ENCODE measurements at places on chromosomes 12 and 14. TPM values are rescaled to one million over a fixed set of nuclear protein-coding genes. Genes with fewer than 3 reads are reported as not detected.

The FGF6 gene
- total RNA-seq, result not detected

DNA sequence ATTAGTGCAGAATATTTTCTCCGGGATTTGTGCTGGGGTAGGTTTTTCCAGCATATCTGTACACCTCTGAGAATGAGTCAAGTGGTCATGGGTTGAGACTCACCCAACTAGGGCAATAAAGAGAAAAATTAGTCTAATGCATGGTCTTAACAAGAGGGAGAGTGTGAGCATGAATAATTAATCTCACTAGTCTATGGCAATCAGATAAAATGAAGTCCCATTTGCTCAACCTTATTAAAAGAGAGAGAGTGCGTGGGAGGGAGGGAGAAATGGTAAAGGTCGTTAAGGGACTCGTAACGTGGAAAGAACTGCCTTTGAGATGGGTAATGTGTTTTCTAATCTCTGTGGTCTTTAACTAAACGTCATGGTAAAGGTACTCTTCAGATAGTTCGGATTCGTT is 91.6 kb downstream of the TESC start:
- no peak overlapping the region for H3K4me3 ChIP-seq
- H3K4me1 ChIP-seq, result peaks cover 9% of the 10 kb centered on the region
- no peak for DNase-seq
- no peaks in the 10 kb centered on the region for H3K27me3 ChIP-seq
- H3K27ac ChIP-seq, result no peak overlapping the region
- peaks cover 20% of the 10 kb centered on the region for H3K36me3 ChIP-seq

The SERPINA5 gene
- total RNA-seq, result not detected

- H3K27me3 ChIP-seq, result no peaks in the 10 kb centered on the region
- H3K4me1 ChIP-seq, result no peaks in the 10 kb centered on the region
- no peak overlapping the region for H3K4me3 ChIP-seq
- no peak overlapping the region for H3K27ac ChIP-seq
- no peaks in the 10 kb centered on the region for H3K36me3 ChIP-seq
These were observed 144.0 kb downstream of the HELB start for GRCh38 chr12:66446276-66446675.

- no peaks in the 10 kb centered on the region for H3K4me1 ChIP-seq
- no peak overlapping the region for H3K27ac ChIP-seq
- no peak for DNase-seq
- no peaks in the 10 kb centered on the region for H3K36me3 ChIP-seq
These were observed 436.2 kb downstream of the CCDC91 start for GRCh38 chr12:28626504-28626903.

DNA sequence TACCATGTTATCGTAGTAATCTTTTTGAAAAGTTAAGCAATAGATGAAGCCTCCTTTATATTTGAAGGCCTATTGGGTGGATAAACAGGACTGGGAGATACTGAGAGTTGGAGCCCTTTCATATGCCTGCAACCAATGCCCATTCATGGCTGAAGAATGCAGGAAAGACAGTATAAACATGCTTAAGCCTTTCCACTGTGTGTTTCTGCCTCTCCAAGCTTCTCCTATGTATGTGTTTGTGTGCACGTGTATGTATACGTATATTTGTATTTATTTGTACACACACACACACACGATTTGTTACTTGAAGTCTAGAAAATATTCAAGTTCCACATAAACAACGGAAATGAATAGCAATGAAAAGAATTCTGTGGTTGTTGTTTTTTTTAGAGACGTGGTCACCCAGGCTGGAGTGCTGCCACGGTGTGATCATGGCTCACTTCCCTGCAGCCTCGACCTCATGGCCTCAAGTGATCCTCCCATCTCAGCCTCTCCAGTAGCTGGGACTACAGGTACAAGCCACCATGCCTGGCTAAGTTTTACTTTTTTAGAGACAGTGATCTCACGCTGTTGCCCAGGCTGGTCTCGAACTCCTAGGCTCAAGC is 1453.5 kb downstream of the AACS start:
- H3K4me3 ChIP-seq, result no peak overlapping the region
- no peak for DNase-seq
- H3K36me3 ChIP-seq, result no peaks in the 10 kb centered on the region
- H3K27me3 ChIP-seq, result no peaks in the 10 kb centered on the region
- H3K27ac ChIP-seq, result no peak overlapping the region

The SYNDIG1L gene
- not detected for total RNA-seq

DNA sequence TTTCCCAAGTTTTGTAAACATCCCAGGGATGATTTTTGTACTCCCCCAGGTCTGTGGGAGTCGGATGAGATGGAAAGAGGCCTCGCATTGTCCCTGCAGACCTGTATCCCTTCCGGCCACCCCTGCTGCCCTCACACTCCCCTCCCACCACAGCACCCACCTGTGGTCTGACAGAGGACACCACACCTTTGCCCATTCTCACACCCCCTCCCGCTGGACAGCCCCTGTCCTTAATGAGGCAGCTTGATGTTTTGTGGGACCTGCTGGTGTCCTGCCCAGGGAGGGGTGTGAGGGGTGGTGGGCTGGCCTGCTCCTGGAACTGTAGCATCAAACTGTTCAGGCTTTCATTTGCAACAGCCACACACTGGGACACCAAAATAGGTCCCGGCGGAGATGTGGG is 71.3 kb downstream of the EID3 start:
- no peaks in the 10 kb centered on the region for H3K27me3 ChIP-seq
- peaks cover 8% of the 10 kb centered on the region for H3K4me1 ChIP-seq
- H3K27ac ChIP-seq, result peak overlapping the region; percentile 68
- no peak overlapping the region for H3K4me3 ChIP-seq
- DNase-seq, result no peak
- H3K36me3 ChIP-seq, result no peaks in the 10 kb centered on the region

DNA sequence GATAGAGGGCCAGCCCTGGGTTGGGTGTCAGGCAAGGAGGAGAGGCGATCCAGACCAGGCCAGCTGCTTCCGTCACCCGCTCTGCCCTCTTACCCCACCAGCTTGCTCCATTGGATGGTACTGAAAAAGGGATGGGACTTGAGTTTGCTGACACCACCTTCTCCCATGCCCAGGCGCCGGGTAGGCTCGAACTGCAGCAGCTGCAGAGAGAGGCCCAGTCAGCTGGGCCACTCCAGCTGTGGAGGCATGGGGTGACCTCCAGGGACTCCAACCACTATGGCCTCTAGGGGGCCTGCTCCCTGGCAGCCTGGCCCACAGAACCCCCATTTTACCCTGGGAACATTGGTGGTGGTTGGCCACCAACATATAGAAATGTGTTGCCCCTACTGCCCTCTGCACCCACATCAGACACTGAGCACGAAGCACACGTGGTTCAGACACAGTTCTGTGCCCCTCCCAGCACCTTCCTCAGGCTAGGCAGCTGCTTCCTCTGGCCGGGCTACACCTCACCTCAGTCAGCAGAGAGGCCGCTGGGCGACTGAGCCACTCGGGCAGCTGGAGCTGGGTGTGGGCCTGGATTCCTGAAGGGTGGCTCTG is 16.0 kb downstream of the RPS6KL1 start:
- H3K36me3 ChIP-seq, result no peaks in the 10 kb centered on the region
- H3K27ac ChIP-seq, result peak overlapping the region; percentile 45

GRCh38 chr12:74790931-74791330 is 253.3 kb downstream of the ATXN7L3B start:
- no peak overlapping the region for H3K27ac ChIP-seq
- no peak for DNase-seq
- H3K36me3 ChIP-seq, result no peaks in the 10 kb centered on the region
- H3K4me3 ChIP-seq, result no peak overlapping the region

The SLC8A3 gene
- 2.2 TPM for total RNA-seq

- peaks cover 11% of the 10 kb centered on the region for H3K27me3 ChIP-seq
- no peak for DNase-seq
- no peaks in the 10 kb centered on the region for H3K36me3 ChIP-seq
- no peak overlapping the region for H3K27ac ChIP-seq
These were observed 91.1 kb downstream of the GPR135 start for GRCh38 chr14:59374048-59374447.

The DHH gene
- total RNA-seq, result 0.17 TPM

GRCh38 chr14:103315351-103315911 is 18.6 kb upstream of the EIF5 start:
- DNase-seq, result no peak
- no peak overlapping the region for H3K4me3 ChIP-seq
- no peak overlapping the region for H3K27ac ChIP-seq
- no peaks in the 10 kb centered on the region for H3K4me1 ChIP-seq

DNA sequence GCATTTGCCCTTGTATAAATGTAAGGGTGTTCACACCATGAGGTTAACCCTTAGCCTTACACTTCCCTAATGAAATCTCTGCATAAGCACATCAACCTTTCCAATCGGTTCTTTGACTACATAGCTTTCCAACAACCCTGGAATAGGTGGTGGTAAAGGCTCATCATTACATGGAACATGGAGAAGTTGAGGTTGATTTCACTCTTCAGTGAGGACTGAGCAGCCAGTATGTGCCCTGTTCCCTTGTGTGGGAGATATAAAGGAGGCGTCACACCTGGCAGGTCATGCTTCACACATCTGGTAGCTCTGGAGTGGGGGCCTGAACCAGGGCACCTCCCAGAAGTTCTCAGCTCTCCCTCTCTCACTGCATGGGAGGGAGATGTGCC is 21.7 kb upstream of the JPH4 start:
- H3K4me1 ChIP-seq, result peaks cover 2% of the 10 kb centered on the region
- peaks cover 4% of the 10 kb centered on the region for H3K27me3 ChIP-seq
- no peak overlapping the region for H3K27ac ChIP-seq
- peaks cover 5% of the 10 kb centered on the region for H3K36me3 ChIP-seq
- no peak for DNase-seq

DNA sequence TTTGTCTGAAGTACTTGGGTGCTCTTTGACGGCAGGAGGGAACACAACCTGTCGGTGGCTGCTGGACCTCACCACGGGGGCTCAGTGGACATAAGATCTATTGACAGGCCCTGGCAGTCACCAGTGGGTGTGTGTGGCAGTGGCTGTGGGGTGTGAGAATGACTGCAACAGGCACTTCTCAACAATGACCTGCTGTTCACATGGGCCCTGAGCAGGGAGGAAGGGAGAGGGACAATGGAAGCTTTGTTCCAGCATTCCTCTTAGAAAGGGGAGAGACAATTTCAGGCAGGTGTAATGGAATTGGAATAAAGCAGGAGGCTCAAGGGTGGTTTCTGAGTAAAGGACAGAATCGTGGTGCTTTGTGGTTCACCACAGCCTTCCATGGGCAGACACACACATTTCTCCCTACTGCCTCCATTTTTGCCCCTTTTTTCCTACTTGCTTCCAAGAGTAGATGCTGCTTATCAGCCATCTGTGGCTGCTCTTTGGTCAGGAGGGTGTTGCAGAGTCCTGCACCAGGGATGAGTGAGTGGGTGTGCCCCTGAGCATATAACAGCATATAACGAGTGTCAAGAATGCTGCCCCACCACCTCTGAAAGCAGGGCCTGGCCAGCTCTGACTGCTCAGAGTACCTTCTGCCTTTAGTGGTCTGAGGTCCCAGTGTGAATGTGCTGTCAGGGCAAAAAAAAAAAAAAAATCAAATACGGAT is 267.7 kb downstream of the RASSF9 start:
- no peaks in the 10 kb centered on the region for H3K27me3 ChIP-seq
- H3K4me3 ChIP-seq, result no peak overlapping the region
- no peaks in the 10 kb centered on the region for H3K4me1 ChIP-seq
- no peak for DNase-seq

- no peak overlapping the region for H3K4me3 ChIP-seq
- no peaks in the 10 kb centered on the region for H3K36me3 ChIP-seq
- peaks cover 81% of the 10 kb centered on the region for H3K27me3 ChIP-seq
- DNase-seq, result no peak
These were observed 47.6 kb upstream of the EIF5 start for GRCh38 chr14:103286460-103286859.

GRCh38 chr12:51160814-51161459 is 12.0 kb downstream of the TFCP2 start:
- H3K27me3 ChIP-seq, result no peaks in the 10 kb centered on the region
- H3K27ac ChIP-seq, result no peak overlapping the region
- no peak for DNase-seq
- no peak overlapping the region for H3K4me3 ChIP-seq
- H3K36me3 ChIP-seq, result peaks cover 4% of the 10 kb centered on the region

DNA sequence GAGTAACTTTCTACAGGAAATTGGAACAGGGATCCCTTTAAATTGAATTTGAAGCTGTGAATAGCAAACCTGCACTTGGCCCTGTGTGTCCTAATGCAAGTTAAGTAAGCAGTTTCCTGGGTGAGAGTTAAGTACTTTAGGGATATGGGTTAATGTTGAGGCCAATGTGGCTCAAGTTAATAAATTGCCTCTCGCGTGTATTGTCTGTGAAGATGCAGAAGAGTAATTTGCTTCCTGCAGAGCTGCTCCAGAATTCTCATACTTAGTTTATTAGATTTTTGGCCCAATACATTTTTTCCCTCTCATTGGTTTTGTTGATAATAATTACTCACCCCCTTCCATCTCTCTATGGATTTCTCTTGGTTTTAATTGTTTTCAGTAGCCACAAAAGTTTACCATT is 86.5 kb downstream of the SLC25A47 start:
- no peaks in the 10 kb centered on the region for H3K27me3 ChIP-seq
- no peak overlapping the region for H3K27ac ChIP-seq
- H3K36me3 ChIP-seq, result no peaks in the 10 kb centered on the region
- no peak for DNase-seq

DNA sequence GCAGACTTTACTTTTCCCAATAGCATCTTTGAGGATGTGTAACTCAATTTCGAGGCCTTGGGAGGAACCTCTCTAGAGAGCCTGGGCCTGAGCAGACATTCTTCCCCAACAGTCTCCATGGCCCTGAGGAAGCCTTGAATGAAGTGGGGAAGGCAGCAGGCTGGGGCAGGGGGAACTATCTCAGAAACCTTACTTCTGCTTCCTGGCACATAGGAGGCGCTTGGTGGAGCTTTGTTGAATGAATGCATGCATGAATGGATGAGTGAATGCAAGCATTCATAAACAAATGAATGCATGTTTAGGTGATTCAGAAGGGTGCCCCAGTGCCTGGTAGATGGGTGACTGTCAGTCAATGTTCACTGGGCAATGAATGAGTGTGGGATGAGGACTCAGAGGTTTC is 58.3 kb downstream of the GALNT16 start:
- DNase-seq, result no peak
- no peaks in the 10 kb centered on the region for H3K4me1 ChIP-seq
- H3K4me3 ChIP-seq, result no peak overlapping the region
- H3K27me3 ChIP-seq, result peaks cover 1% of the 10 kb centered on the region

The NELL2 gene
- total RNA-seq, result 110 TPM

DNA sequence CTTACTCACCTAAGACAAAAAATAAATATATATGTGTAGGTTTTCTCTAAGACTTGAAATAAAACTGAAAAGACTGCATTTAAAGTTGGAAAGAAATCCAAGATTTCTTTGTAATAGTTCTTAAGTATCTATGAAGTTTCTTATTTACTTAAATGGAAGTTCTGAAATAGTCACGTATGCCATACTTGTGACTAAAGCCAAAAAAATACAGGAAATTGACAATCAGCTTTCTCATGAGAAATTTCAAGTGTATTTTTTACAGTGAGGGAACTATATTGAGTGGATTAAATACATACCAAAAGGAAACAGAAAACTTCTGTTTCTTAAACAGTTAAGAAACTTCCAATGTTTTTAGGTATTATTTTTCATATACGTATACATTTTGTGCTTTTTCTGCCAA is 188.1 kb downstream of the DPY19L2 start:
- H3K27ac ChIP-seq, result no peak overlapping the region
- H3K4me1 ChIP-seq, result no peaks in the 10 kb centered on the region
- H3K4me3 ChIP-seq, result no peak overlapping the region
- H3K36me3 ChIP-seq, result no peaks in the 10 kb centered on the region
